CD8-positive, alpha-beta T cell (primary cell): ENCODE measurements at places on chromosomes 2 and 18. TPM values are rescaled to one million over a fixed set of nuclear protein-coding genes. Genes with fewer than 3 reads are reported as not detected.

- no peak for DNase-seq
Observed at GRCh38 chr2:212154477-212154878, 384.1 kb downstream of the ERBB4 start.

Gene FABP1
- not detected for total RNA-seq

Gene OR6B2
- not detected for total RNA-seq

- DNase-seq: no peak
Observed at GRCh38 chr2:199064201-199064600, 393.5 kb downstream of the SATB2 start.

- no peak for DNase-seq
Observed at GRCh38 chr2:180219491-180219890, 212.4 kb upstream of the CWC22 start.

GRCh38 chr2:191041418-191042161, 27.6 kb upstream of the STAT1 start:
- DNase-seq: no peak

Gene POTEE
- total RNA-seq: 0.17 TPM

Gene SERPINB2
- total RNA-seq: not detected

DNA sequence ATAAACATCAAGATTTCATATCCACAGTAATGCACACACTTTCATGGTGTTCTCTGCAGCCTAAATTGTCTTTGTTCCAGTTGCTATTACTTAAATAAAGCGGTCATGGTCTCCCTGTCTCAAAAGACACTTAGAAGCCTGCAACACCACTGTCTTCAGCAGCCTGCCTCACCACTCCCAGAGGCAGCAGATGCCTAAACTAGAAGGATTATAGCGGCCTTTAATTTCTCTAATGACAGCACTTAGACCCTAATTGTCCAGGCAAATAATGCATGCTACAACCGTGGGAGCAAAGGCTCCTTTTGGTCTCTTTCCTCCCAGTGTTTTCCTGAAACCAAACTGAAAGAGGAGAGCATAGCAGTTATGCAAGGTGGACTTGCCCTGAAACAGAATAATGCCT, 248.8 kb upstream of the SLC39A10 start:
- DNase-seq: no peak

Gene FOXD4L1
- total RNA-seq: not detected

DNA sequence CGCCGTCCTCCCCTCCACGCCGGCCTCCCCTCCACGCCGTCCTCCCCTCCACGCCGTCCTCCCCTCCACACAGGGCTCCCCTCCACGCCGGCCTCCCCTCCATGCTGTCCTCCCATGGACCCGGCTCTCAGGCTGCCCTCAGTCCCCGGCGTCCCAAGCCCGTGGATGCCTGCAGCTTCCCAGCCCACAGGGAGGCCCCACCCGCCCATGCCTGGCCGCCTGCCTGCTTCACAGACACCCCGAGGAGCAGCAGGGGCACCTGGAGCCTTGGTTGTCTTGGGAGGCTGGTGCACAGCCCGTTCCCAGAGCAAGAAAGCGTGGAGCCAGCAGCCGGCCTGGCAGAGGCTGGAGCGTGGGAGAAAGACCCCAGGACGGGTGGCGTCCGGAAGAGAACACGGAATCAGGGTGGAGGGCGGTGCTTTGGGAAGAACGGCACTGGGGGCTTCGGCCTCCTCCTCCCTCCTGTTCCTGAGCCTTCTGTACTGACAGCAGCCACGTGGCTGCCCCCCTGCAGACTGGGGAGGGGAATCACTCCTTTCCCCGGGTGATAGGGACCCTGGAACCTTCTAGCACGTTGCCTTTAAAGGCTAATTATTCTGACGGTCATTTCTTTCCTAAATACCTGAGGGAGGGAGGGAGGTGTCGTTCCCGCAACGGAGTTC, 26.2 kb upstream of the KCNG2 start:
- no peak for DNase-seq

- peak; percentile 23 for DNase-seq
Observed at GRCh38 chr2:95265182-95265581, 9.1 kb upstream of the PROM2 start.

Gene INPP5D
- total RNA-seq: 105 TPM

GRCh38 chr2:96969321-96969720, 17.1 kb downstream of the FAM178B start:
- no peak for DNase-seq

Gene NETO1
- not detected for total RNA-seq

- no peak for DNase-seq
Observed at GRCh38 chr18:37272226-37272625, 293.4 kb downstream of the CELF4 start.

DNA sequence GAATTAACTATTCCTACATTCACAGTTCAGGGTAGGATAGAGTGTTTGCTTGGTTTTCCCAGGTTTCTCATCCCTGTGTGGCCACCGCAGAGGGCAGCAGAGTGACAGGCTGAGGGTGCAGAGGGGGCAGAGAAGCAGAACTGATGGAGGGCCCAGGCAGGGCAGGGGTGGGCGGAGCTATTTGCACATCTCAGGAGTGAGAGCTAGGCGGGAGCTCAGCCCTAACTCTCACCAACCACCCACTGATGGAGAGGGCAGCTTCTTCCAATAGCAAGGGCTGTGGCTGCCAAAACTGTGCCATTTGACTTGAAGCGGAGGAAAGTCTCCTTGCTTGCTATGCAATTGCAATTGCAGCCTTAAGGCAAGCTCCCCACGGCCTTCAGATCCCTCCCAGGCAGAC, 12.0 kb upstream of the DARS1 start:
- peak; percentile 46 for DNase-seq

- DNase-seq: no peak
Observed at GRCh38 chr2:64932371-64933216, 56.6 kb upstream of the SLC1A4 start.

Gene POTEI
- total RNA-seq: not detected

DNA sequence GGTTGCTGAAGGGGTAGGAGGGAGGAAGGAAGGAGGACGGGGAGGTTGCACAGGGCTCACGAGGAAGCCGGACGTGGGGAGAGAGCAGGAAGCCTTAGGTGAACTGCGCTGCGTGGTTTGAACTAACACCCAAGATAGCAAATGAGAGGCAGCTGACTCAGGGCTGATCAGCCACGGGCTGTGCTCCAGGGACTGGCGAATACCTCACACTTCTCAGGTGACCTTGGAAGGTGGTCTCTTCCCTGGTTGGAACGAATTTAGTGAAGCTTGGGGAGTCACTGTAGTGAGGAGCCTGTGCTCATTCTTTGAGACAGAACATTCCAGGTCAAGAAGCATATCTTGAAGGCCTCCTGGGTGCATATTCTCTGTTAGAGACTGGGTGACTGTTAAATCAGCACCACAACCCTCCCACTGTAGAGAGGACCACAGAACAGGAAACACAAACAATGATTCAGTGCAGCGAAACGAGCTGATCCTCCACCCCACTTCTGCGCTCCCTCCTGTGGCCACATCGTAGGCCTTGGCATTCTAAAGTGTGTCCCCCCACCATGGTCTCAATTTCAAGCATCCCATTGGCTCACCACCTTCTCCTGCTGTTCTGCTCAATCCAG, 33.8 kb downstream of the TOGARAM2 start:
- peak; percentile 66 for DNase-seq

GRCh38 chr2:233973786-233974185, 56.6 kb downstream of the TRPM8 start:
- no peak for DNase-seq

Gene VAMP5
- 23.9 TPM for total RNA-seq

GRCh38 chr2:227267410-227268115, 57.5 kb upstream of the MFF start:
- DNase-seq: no peak

Gene GPR45
- total RNA-seq: not detected

Gene NEU2
- total RNA-seq: not detected

DNA sequence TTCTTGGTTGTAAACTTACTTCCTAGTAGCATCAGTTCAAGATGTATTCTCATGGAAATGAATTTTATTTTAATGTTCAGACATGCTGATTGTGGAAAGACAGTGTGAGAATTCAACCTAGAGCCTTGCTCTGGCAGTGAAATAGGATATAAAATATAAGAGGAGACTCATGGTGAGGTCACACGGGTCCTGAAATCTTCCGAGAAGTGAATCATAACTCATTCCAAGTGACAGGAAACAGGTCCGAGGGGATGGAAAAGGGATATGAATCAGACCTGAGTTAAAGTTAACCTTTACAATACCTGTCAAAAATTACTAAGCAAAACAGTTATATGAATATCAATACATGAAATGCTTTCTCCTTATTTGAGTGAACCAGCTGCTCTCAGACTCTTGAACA, 185.2 kb upstream of the LRRTM1 start:
- no peak for DNase-seq

GRCh38 chr18:51107598-51108305, 77.7 kb downstream of the SMAD4 start:
- DNase-seq: no peak

Gene RAB17
- not detected for total RNA-seq

Gene CTDSP1
- 61.0 TPM for total RNA-seq
